Stimulated activated CD4-positive, alpha-beta T cell treated with anti-CD3 and anti-CD28 coated beads, Interleukin-12 subunit alpha, Interleukin-12 subunit beta, amount 100 ng/mL, for 24 hours (primary cell): ENCODE measurements at places on chromosomes 11 and 22.

DNA sequence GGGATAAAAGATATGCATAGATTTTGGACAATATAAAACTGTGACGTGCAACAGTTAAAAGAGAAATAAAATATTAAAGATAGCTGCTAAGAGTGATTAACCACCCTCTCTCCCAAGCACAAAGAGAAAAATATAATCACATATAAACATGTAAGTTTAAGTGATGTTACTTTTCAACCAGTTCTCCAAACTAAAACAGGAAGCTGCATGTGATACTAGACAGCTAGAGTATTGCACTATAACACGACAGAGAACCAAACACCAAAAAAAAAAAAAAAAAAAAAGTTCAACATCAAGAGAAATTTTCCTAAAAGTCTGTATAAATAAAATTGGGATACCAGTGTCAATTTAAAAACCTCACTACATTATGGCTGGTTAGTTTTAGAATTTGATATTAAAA is 79.1 kb downstream of the PICALM start:
- no peak for DNase-seq

- DNase-seq = no peak
Observed at GRCh38 chr11:83611600-83611999, 325.4 kb upstream of the CCDC90B start.

GRCh38 chr11:114082767-114083181 is 23.3 kb downstream of the ZBTB16 start:
- DNase-seq = no peak

DNA sequence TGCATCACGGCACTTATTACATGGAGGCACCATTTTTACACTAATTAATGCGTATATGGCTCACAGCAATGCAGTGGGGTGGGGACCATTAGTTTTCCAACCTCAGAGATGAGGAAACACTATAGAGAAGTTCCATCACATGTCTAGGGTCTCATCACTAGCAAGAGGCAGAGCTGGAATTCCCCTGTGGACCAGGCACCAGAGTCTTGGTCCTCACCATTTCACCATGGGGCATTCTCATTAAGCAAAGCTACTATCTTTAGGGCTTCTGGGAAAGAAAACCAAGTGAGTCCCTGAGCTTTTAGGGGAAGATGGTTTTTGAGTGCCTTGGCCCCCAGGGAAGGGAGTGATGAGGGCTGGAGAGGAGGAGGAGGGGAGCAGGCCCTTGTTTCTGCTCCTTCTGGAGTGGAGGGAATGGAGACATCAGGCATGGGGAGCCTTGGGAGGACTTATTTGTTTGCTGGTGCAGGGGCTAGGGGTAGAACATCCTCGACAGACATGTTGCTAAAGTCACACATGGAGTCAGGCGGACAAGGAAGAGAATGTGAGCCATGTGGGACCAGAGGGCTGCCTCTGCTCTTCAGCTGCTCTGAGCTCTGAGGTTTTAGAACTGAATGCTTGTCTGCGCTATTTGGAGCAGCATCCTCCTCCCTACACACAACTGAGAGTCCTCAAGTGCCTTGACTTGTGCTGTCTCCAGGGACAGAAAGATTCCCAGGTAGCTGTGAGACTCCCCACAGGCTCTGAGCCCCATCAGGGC is 40.3 kb upstream of the ZBED5 start:
- DNase-seq = no peak

- no peak for DNase-seq
Observed at GRCh38 chr11:10139143-10139542, 154.9 kb downstream of the SBF2 start.

DNA sequence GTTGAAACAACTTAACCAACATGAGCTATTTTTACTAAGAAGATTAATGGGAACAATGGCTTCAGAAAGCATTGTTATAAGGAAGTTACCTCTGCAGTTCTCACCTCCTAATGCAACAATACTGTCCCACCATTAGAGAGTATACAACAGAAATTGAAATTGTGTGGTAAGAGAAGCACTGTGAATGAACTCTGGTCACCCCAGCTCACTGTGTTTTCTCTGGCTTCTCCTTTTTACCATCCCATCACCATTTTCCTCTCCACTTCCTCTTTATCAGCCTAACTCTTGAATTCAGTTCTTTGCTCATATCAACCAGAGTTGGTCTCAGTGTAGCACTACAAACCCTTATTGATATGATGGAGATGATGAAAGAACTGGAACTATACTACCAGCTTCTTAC is 138.0 kb upstream of the POU2AF2 start:
- no peak for DNase-seq

GRCh38 chr11:130414107-130415080 is 14.0 kb downstream of the ADAMTS8 start:
- no peak for DNase-seq

GRCh38 chr22:36505998-36506635 is 723 bp downstream of the FOXRED2 start:
- no peak for DNase-seq

DNA sequence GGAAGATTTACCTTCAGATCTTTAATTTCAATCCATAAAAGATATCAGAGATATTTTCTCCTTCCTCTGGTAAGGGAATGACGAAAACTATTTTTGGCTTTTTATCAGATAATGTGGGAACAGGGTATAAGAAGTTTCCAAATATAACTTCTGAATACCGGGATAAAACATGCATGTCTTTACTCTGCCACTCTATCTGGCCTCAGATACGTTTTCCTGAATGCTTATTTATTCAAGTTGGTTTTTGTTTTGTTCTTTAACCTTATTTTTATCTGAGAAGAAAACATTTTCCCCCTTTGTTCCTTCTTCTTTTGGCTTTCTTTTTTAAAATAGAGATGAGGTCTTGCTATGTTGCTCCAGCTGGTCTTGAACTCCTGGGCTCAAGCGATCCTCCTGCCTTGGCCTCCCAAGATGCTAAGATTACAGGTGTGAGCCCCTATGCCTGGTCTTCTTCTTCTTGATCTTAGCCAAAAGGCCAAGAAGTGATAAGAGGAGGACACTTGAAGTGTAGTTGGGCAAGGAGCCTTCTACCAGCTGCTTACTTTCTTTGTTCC is 1.5 kb downstream of the SERPIND1 start:
- DNase-seq = no peak

DNA sequence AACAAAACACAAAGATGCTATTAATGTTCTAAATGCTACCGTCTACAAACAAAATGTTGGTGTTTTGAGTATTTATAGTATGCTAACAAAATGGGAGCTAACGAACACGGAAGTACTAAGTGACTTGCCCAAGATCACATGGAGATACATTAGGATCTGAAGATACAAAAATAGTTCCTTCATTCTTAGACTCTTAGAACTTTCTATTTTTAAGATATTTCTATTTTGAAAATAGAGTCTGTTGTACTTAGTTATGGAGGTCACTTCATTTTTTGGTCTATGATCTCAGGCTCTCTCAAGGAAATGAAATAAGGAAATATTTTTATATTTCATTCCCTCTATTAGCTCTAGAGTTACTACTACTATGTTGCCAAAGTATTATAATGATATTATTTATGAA is 64.2 kb downstream of the APOL5 start:
- no peak for DNase-seq

DNA sequence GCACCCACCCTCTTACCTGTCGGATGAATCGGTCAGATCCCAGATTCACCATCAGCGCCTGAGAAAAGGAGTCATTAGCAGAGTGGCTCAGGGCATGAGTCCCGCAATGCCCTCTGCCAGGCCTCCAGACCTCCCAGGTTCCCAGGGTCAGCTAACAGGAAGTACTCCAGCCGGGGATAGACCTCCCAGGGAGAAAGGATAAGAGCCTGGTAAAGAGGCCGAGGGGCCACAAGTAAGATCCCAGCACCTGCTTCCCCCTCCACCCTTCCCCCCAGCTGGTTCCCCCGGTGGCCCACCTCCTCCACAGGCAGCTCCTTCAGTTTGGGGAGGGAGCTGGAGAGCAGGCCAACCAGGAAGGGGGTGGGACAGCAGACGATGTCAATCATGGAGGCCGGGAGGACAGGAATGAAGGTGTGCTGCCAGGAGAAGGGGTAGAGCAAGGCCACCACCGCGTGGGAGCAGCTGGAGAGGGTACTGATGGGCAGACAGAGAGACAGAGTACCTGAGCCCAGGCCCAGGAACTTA is 16.4 kb downstream of the RPL27A start:
- DNase-seq = no peak

DNA sequence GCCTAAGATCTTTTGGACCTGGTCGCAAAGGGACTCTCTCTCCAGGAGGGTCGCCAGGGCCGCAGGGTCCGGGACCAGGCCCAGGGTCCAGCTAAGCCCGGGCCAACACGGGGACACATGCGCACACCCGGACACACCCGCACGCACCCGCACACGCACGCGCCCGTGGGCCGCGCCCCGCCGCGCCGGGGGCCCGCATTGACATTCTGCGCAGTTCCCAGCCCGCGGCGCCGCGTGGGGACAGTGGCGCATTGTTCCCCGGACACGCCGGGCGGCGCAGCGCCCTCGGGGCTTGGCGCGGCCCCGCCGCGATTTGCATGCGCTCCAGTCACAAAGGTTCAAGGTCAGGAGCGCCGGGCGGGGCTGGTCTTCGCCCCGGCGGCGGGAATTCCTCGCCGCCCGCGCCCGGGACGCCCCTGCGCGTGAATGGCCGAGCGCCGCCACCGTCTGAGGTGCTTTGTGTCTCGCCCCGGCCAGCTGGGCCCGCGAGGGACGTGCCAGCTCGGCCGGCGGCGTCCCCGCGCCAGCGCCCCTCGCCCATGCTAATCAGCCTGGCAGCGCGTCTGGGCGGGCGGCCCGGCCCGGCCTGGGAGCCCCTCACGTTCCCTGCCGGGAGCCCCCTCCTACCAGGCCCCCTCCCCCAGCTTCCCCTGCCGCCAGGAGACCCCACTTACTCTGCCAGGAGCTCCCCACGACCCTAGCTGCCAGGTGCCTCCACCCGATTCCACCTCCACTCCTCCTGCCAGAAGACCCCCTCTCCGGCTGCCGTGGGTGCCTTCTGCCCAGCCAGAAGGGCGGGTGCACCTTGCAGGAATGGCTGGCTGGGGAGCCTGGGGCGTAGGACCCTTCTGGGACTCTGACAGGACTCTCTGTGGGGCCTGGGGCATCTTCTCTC is 50.5 kb upstream of the WNT7B start:
- DNase-seq = no peak

- DNase-seq = no peak
Observed at GRCh38 chr11:119362741-119363080, 16.2 kb upstream of the MFRP start.

DNA sequence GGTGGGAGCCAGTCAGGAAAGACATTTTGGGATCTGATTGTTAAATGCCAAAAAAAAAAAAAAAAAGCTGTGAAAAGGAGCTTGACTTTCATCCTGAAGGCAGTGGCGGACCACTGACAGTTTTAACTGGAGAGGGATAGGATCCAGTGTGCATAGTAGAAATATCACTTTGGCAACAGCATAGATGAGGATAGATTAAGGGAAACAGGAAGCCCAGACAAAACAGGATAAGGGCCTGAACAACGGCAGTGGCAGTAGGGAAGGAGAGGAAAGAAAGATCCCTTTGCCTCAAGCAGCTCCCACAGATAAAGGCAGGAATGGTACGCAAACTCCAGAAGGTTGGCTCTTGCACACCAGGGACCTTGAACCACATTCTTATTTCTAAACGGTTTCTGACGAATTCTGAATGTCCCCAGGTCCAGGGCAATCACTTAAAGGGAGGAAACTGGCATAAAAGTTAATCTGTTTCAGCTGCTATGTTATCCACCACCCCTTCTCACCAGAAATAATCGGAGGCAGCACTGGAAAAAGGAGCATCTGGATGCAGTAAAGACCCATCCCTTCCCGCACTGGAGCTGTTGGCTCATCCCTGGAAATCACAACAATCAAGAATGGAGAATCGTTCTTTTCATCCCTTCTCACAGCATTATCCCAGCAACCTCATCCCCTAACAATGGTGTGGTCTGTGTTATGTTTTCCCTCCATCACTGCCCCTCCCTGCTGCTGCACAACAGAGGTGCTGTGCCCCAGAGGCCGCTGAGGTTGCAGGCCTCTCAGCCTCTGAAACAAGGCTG is 99.1 kb downstream of the GAB2 start:
- DNase-seq = no peak
